ENCODE measurements at places on chromosomes 3 and 15.

GRCh38 chr3:113662824-113663223, 33.6 kb downstream of the USF3 start:
- no peak for DNase-seq

DNA sequence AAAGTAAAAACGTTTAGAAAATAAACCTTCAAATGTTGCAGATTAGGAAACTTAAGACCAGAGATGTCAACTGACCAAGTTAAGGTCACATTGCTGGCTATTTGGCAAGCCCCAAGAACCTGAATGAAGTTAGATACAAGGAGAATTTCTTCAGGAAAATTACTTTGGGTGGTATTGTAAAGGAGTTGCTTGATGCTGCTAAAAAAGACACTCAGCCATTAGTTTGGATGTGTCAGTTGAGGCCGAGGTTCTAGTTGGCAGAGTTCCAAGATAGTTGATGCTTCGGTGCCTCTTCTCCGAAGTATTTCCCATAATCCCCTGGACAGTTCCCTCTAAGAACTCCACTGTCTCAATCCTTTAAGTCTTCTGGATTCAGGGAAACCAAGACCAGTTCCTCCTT, 24.3 kb downstream of the SIAH2 start:
- no peak for DNase-seq

DNA sequence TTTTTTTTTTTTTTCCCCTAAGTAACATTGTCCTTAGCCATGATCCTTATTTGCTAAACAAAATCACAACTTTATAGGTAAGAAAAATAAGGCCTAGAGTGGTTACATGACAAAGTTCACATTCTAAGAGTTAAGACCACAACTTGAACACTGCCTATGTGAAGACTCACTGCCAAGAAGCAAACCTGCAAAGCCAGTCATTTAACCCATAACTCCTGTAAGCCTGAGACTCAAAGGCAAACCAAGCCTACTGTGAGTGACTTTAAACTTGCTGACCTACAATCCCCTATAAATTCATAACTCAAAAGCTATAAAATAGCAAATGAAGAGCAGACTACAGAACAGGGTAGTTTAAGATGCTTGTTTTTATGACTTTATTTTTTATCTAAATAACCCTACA, 12.9 kb upstream of the ANKRD28 start:
- DNase-seq = no peak

DNA sequence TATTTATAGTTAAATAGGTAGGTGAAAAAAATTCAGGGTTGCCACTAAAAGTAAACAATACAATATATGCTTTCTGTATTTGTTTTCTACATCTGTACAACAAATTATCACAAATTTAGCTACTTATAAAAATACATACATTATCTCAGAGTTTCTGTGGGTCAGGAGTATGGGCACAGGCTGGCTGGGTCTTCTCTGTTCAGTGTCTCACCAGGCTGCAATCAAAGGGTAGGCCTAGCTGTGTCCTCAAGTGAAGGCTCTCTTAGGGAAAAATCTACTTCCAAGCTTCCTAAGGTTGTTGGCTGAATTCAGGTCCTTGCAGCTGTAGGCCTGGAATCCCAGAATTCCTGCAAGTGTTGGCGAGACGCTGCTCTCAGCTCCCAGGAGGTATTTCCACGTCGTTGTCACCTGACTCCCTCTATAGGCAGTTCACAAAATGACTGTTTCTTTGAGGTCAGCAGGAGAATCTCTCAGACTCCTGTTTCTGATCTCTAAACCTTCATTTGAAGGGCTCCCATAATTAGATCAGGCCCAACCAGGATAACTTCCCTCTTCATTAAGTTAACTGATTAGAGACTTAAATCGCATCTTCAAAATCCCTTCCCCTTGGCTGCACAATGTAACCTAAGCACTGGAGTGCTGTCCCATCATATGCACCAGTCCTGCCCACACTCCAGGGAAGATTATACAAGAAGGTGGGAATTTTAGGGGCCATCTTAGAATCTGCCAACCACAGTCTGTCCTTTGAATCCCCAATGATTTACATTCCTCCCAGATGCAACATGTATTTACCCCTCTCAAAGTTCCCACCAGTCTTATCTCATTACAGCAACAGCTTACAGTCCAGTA, 296.6 kb downstream of the SUCLG2 start:
- peak; percentile 25 for DNase-seq

DNA sequence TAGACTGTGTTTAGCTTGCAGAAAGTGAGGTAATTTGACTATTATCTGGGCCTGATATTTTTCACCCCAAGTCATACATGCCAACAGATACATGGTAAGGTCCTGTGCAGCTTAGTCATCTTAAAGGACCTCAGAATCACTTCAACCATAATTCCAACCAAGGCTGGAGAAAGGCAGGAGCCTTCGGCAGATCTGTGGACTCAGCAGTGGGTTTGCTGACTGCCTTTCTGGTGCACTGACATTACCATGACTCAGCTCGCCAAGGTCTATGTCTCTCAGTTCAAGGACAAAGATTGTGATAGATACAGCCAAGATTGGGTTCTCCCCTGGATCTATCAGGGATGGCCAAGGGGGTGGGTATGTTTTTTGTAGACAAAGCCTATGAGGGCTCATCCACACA, 32.7 kb downstream of the LYZL4 start:
- DNase-seq = peak; percentile 10

DNA sequence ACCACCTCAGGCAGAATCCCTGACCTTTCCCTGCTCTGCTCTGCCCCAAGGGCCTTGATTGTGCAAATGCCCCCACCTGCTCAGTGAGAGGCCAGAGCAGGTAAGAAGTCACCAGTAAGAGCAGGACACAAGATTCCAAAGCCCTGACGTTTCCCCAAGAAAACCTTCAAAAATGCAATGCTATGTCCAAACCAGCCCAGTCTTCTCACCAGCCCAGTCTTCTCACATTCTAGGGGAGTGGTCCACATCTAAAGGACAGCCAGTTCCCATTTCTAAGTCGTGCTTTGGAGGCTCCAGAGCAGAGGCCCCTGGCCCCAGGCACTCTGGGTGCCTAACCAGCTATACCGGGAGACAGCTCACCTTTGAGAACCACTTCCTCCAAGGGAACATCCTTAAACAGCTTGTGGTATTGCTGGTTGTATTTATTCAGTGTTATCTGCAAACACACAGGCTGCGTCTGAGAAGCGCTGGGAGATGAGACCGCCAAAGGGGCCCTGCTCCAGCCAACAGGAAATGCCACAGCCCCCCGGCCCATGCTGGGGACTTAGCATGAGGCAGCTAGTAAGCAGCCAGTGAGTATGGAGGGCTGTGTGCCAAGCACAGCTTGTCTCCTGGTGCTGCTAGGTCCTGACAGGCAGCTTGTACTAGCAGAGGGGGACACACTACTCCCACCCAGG, 29.3 kb downstream of the GRAMD2A start:
- no peak for DNase-seq
